Bladder microvascular endothelial cell (primary cell): ENCODE measurements at places on chromosomes 13 and 19. TPM values are rescaled to one million over a fixed set of nuclear protein-coding genes. Genes with fewer than 3 reads are reported as not detected.

CPT1C gene
- 22.8 and 24.9 TPM in 2 replicates for total RNA-seq

AMH gene
- total RNA-seq = 0.49 and 2.3 TPM in 2 replicates

ZNF69 gene
- total RNA-seq = 4.5 and 13.5 TPM in 2 replicates

LAIR2 gene
- total RNA-seq = not detected in 2 replicates

ZNF439 gene
- total RNA-seq = 1.8 and 2.3 TPM in 2 replicates

PTGIR gene
- 0.06 and 0.16 TPM in 2 replicates for total RNA-seq

KHSRP gene
- total RNA-seq = 102 and 214 TPM in 2 replicates
